ENCODE measurements at places on chromosomes 3 and 15.
A peak's percentile ranks its signal among the peaks of the same experiment; 100 is the strongest.

DNA sequence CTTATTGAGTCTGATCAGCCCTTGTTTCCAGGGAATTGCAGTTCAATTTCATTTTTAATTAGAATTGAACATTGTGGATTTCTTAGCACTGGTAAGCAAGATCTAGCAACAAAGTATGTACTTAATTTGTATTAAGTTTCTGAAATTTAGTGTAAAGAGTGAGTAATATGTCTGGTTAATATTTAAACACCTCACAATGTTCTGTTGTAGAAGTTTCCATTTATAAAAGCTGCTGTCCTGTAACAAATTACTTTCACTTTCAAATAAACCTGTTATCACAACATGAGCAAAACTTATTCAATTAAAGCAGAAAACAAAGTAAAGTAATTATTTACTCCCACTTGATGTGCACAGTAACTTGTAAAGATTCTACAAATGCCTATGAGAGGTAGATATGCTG, 448.5 kb downstream of the NAALADL2 start:
- no peak for DNase-seq

DNA sequence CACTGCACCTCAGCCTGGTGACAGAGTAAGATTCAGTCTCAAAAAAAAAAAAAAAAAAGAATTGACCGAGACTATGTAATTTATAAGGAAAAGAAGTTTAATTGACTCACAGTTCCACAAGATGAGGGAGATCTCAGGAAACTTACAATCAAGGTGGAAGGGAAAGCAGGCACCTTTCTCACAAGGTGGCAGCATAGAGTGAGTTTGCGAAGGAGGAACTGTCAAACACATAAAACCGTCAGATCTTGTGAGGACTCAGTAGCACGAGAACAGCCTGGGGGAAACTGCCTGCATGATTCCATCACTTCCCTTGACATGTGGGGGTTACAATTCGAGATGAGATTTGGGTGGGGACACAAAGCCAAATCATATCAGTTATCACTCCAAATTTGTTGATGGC, 380.9 kb downstream of the EDEM1 start:
- DNase-seq = no peak

- no peak for DNase-seq
These were observed 114.9 kb upstream of the RPL32 start for GRCh38 chr3:12956316-12956660.

GRCh38 chr3:6799264-6799915, 61.5 kb upstream of the GRM7 start:
- peak; percentile 26 for DNase-seq

DNA sequence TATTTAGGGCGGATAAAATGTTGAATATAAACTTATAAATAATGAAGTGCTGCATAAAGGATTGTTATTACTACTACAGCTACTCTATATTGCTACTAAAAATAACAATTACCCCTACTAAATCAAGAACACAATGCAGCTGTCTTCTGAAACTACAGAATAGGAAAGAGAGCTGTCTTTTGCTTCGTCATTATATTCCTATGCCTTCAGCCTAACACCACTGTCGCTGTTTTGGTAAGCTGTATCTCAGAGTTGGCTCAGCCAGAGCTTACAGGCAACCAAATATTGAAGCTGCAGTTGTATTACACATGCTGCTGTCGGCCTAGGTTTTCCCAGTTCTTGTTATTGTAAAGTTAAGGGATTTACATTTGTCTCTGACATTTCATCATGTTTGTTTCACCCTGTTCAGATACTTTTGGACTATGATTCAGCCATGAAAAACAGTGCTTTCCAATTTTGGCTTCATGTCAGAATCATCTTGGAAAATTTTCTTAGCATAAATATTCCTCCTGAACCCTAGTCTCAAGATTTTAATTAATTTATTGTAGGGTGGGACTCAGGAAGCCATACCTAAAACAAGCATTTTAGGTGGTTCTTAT, 31.3 kb upstream of the LPP start:
- no peak for DNase-seq

GRCh38 chr3:197372047-197372661, 73.7 kb upstream of the DLG1 start:
- no peak for DNase-seq

All from stimulated activated CD4-positive, alpha-beta T cell treated with anti-CD3 and anti-CD28 coated beads, Interleukin-4, amount 100 ng/mL, for 48 hours (primary cell).